Caki2 (cell line): ENCODE measurements at places on chromosomes 2 and 18. TPM values are rescaled to one million over a fixed set of nuclear protein-coding genes. Genes with fewer than 3 reads are reported as not detected.

IL36RN gene
- not detected in 2 replicates for total RNA-seq

UGT1A8 gene
- 0.87 and 2.2 TPM in 2 replicates for total RNA-seq

DNA sequence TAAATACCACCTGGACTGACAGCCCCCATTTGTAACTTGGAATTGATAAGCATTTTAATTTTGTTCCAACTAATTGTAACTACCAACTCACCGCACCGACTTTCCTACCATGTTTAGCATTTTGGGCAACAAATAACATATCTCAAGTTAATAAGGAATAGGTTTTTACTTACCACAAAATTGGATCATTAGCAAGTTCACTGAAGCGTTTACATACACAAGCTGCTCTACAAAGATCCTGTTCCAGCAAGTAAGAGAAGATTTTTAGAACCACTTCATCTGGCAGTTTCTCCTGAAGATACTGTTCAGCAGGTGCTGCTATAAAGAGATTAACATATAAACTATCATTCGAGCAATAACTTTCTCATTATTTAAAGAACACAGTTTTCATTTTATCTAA is 55.7 kb downstream of the MSH6 start:
- DNase-seq: no peak

- peak; percentile 42 for DNase-seq
These were observed 107.3 kb upstream of the PID1 start for GRCh38 chr2:229378386-229378785.

- DNase-seq: no peak
These were observed 5.2 kb downstream of the RAPGEF4 start for GRCh38 chr2:172740856-172741255.

- DNase-seq: no peak
These were observed 464.6 kb downstream of the MTX2 start for GRCh38 chr2:176733698-176734430.

DNA sequence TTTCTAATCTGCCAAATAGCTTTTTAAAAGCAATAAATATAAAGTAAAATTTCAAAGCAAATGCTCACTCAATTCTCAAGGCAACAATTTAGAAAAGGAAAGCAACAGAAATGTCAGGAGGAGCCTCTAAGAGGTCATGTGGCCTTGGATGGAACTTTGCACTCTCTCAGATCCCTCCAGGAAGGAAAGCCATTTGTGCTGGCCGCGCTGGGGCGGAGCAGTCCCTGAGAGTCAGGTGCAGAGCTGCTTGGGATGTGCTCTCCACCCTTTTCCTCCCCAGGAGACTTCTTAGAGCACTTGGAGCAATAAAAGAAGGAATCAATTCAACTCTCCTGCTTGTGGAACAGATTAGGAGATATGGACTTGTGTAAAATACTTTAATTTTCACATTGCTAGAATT is 379.8 kb upstream of the LINC00305 start:
- DNase-seq: no peak
